ENCODE measurements at places on chromosomes 2 and 18. TPM values are rescaled to one million over a fixed set of nuclear protein-coding genes. Genes with fewer than 3 reads are reported as not detected.

Gene LGALSL
- total RNA-seq: 36.7 TPM

Gene CAPN14
- total RNA-seq: 0.80 TPM

Gene CFC1
- 6.6 TPM for total RNA-seq

Gene IFT172
- 32.6 TPM for total RNA-seq

Gene NETO1
- 1.6 TPM for total RNA-seq

Gene LIMS3
- total RNA-seq: 6.3 TPM

Gene INPP1
- 13.0 TPM for total RNA-seq

Gene EFR3B
- 0.14 TPM for total RNA-seq

Gene CYBRD1
- 130 TPM for total RNA-seq

Gene CLK1
- total RNA-seq: 126 TPM

Gene CRYGC
- 1.3 TPM for total RNA-seq

Gene CCDC68
- 7.9 TPM for total RNA-seq

Gene MATN3
- 1.2 TPM for total RNA-seq

Gene INHBB
- 35.9 TPM for total RNA-seq

Gene NT5DC4
- total RNA-seq: not detected

Gene RTP5
- total RNA-seq: 0.28 TPM

Gene TOGARAM2
- 0.62 TPM for total RNA-seq

Gene CTAGE1
- total RNA-seq: 0.80 TPM

Gene OSGEPL1
- 11.7 TPM for total RNA-seq

Gene SFT2D3
- 14.8 TPM for total RNA-seq

Gene DNER
- 2.6 TPM for total RNA-seq

Gene SKOR2
- 1.1 TPM for total RNA-seq

Gene CNDP1
- total RNA-seq: not detected

Gene CXCR1
- total RNA-seq: not detected

Gene LYPD6B
- total RNA-seq: 17.8 TPM

Gene CIAO1
- 135 TPM for total RNA-seq

Gene CFAP65
- total RNA-seq: 4.4 TPM

Gene KIF1A
- total RNA-seq: 55.8 TPM

Gene IL1R1
- 112 TPM for total RNA-seq

Gene STPG4
- 1.4 TPM for total RNA-seq

Gene PROKR1
- not detected for total RNA-seq

Gene STARD6
- total RNA-seq: not detected
